Prostate gland (tissue), 2 donors: ENCODE measurements at places on chromosomes 5 and 9.

- no peak for DNase-seq
Measured at GRCh38 chr9:97418880-97419279, 7.0 kb downstream of the TDRD7 start.

DNA sequence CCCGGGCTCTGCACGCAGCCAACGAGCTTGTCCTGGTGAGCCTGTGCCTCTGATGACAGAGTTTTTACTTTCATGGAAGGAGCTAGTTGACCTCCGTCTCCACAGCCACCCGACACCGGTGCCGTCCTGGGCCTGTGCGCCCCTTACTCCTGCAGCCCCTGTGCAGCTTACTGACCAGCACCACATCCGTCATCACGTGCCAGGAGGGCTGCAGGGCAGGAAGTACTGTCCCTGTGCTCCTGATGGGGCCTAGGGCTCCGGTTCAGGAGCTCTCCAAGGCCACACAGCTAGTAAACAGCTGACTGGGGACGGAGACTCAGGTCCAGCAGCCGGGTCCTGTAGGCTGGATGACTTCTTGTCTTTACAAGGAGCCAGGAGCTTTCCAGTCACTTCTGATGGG is 10.2 kb downstream of the STKLD1 start:
- DNase-seq = no peak

DNA sequence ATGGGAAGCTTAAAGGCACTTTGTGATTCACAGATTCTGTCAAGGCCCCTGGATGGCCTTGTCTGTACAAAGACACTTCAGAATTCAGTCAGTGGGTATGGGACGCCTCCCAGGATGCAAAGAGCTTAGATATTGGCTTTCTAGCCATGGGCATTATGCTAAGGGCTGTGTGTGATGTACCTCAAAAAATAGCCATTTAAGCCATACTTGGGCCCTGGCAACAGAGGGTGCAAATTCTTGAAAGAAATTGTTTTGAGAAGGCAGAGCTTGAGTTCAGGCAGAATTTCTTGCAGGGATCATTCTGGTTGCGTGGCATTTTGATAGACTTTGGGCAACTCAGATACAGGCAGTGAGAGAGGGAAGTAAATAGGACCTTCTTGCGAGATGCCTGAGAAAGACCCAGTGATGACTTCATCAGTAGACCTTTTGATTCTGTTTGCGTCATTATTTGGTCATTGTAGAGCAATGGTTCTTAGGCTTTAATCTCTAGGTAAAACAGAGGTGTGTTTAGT is 3.9 kb downstream of the CYFIP2 start:
- DNase-seq = no peak

DNA sequence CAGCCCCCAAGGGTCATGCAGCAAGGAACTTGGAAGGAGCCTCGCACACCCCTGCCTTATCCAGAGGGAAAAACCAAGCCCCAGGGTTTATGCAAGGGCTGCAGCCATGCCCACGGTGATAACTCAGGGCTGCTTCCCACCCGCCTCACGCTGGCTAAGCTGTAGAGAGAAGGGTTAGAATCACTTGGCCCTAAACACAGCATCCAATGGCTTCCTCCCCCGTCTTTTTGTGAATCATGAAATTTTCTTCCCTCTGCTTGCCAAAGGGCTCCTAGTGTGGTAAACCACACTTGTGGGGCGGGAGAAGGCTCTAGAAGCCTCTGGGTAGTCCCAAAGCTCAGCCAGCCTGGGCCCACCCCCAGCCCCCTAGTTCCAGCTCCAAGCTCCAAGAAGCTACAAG is 55.9 kb upstream of the ORM1 start:
- no peak for DNase-seq

DNA sequence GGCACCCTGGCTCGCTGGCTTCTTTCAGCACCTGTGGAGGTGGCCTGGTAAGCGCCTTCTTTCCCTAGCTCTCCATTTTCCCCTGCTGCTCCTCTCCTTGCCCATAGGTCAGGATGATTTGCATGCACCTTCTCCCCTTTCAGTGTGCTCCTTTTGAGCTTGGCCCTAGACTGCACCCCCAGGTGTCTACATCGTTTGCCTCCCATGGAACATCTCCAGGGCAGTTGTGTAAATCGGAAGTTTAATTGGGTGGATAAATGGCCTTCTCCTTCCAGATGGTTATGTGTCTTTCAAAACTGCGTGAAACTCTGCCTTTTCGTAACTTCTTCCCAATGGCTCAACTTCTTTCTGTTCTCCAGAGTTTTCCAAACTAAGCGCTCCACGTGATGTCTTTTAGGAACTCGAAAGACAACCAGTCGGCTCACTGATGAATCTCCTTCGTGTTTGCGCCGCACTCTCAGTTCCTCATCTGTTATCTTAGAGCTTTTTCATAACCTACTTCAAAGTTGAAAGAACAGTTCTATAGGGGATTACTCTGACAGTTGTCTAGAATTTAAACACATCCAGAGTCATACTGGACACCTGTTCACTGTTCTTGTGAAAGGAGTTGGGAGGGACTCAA is 1.7 kb downstream of the ADAMTS19 start:
- DNase-seq = no peak
